Endodermal cell (in vitro differentiated cells): ENCODE measurements at places on chromosomes 2 and 18. TPM values are rescaled to one million over a fixed set of nuclear protein-coding genes. Genes with fewer than 3 reads are reported as not detected.

ITGB6 gene
- not detected in 3 replicates for total RNA-seq

PID1 gene
- total RNA-seq, result 0.55 and 0.72 TPM in 2 replicates

DNA sequence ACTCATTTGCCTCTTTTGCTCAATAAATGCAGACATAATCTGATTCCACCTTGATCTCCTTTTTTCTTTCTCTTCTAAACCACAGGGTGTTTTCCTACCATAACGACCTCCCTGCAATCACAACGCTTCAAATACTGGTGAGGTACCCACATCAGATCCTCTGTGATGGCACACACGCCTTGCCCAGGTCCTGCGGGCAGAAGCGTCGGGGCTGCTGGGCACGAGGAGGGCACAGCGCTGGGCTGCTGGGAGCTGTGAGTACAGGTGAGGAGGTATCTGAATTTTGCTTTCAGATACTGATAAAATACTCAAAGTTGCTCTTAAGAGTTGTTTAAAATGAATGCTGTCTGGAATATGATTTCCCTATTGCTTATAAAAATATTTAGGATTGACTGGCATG is 186.1 kb upstream of the PXDN start:
- DNase-seq, result peak; percentile 32

ANKRD62 gene
- not detected in 2 replicates for total RNA-seq

- DNase-seq, result no peak
These were observed 238.8 kb downstream of the RNF152 start for GRCh38 chr18:61653823-61654551.

KCNE4 gene
- 0.22 TPM in 1 of 2 replicates, not detected in the other for total RNA-seq

DNA sequence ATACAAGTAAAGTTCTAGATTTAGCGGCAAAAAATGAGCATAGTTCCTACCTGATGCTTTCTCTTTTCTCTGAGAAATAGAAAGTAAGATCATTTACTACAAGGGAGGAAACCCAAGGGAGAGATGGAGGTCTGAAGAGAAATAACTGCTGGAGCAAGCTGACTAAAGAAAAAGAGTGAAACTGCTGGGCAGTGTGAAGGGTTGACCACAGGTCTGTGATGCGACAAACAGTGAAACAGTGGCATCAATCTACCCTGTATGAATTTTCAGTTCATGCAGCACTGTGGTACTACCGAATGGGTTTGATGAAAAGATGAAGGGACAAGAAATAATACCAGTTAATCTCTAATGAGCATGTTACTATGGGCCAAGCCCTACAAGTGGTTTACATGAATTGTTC is 52.2 kb downstream of the CUL3 start:
- DNase-seq, result no peak

GRCh38 chr2:108541451-108541850 is 7.2 kb downstream of the LIMS1 start:
- no peak for DNase-seq

GRCh38 chr2:44886414-44886813 is 55.1 kb upstream of the SIX3 start:
- DNase-seq, result no peak

DNA sequence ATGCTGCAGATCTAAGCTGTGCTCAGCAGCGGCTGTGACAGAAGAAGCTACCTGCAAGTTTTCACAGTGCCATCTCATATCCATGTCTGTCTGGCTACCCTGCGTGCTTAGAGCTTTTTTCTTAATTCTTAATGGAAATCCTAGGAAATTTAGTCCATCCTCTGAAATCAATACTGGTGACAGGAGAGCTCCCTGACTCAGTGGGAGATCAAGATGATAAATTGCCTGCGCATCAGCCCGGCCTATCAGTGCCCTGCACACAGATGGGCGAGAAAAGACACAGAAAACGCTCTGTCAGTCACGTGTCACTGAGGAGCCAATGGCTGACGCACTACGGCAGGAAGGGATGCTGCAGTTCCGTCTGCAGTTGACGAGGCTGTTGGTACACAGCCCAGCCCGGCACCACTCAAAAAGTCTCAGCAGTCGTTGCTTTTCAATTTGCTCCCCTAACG is 819.6 kb upstream of the FSHR start:
- peak; percentile 83 for DNase-seq

DNA sequence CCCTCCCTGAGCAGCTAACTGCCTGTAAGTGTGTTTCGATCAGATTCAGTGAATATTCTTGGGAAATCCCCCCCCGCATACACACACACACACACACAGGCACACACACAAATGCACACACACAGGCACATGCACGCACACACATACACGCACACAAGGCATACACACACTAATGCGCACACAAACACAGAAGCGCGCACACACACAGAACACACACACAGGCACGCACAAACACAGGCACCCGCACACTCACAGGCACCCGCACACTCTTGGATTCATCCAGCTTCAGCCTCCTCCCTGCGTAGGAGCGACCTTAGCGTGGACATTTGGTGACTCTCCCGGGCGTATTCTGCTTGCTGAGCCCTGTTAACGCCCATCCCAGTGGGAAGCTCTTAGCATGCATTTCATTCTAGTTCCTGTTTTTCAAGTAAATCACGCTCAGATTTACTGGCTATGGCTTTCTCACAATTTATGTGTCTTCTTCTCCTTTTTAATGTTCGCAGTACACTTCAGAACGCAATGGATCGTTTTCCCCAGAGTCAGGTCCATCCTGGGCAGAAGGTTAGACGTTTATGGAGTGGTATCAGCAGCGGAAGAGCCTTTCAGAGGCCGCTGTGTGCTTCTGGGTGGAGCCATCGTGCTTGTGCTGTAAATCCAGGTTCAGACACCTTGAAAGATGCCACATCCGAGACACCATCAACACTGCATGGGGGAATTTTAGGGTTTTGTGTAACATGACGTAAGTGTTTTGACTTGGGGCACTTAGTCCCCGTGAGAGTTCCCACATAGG is 656.6 kb downstream of the GALR1 start:
- no peak for DNase-seq

DNA sequence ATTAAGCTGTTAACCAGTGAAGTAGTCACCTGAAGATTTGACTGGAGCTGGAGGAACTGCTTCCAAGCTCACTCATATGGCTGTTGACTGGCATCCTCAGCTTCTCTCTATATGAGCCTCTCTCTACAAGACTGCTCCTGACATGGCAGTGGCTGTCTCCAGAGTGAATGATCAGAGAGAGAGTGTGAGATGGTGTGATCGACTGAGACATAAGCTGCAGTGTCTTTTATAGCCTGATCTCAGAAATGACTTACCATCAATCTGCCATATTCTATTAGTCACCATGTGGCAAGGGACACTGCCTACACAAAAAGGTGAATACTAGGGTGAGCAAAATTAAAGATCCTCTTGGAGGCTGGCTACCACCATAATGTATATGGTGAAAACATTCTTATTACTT is 7.8 kb upstream of the RBMS1 start:
- DNase-seq, result no peak
